Neuronal stem cell (in vitro differentiated cells): ENCODE measurements at places on chromosomes 6 and 20.

DNA sequence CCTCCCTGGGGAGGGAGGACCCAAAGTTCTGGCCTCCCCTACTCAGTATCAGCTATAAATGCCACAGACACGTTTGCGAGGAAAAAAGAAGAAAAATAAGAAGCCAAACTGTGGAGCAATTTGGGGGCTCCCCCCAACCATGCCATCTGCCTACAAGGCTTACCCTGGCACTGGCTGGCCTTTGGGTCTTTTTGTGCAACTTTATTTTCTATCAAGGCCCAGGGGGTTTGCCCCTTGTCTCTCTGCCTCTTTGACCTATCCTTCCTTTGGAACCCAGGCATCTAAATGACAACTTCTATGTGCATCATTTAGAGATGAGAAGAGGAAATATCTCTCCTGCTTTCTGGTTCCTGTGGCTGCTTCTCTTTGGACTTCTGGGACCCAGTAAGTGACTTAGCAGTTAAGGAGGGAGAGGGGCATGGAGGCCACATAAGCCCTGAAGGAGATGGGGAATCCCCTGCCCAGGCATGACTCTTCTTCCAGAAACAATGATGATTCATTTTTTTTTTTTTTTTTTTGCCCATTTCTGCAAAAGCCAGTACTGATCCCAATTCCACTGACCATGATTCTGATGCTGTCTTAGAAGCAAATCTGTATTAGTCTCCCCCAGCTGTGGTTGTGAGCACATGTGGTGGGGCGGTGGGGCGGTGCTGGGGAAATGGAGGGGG is at the start of gene MUC22:
MUC22 (plus strand) TSS at position 82 of the 668 bp plus-strand sequence; CDS start at position 315, 233 bp downstream.
- no peak for DNase-seq

DNA sequence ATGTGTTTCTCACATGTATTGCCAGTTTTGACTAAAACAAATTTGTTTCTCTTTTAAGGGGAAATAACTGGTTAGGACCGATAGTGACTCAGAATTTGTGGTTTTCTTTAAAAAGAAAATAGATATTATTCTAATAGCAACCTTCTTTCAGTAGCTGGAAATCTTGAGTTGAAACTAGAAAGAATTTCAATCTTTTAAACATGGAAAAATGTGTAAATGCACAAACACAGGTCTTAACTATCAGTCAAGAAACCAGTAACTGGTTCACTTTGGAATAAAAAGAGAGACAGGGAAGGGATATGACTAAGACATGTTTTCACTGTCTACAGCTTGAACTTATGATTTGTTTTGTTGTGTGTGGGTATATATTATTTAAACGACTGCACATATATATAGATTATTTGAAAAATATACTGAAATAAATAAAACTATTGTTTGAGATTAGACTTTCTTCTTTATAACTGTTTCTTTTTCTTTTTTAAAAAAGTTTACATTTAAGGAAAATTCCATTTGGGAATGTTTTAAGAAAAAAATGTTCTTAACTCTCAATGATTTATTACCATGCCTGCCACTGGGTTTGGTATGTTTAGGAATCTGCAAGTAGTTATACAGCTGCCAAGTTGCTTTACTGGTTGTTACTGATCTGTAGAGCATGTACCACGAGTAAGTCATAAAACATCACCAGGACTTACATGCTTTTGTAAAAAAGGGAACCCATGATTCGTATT is 753.3 kb upstream of the MARCKS start:
- DNase-seq: no peak

GRCh38 chr20:58703765-58704371 is 11.3 kb downstream of the NPEPL1 start:
- DNase-seq: no peak

- DNase-seq: no peak
Observed at GRCh38 chr20:3727401-3728021, 5.0 kb upstream of the HSPA12B start.

GRCh38 chr20:63158845-63159244 is 57.1 kb downstream of the YTHDF1 start:
- no peak for DNase-seq

DNA sequence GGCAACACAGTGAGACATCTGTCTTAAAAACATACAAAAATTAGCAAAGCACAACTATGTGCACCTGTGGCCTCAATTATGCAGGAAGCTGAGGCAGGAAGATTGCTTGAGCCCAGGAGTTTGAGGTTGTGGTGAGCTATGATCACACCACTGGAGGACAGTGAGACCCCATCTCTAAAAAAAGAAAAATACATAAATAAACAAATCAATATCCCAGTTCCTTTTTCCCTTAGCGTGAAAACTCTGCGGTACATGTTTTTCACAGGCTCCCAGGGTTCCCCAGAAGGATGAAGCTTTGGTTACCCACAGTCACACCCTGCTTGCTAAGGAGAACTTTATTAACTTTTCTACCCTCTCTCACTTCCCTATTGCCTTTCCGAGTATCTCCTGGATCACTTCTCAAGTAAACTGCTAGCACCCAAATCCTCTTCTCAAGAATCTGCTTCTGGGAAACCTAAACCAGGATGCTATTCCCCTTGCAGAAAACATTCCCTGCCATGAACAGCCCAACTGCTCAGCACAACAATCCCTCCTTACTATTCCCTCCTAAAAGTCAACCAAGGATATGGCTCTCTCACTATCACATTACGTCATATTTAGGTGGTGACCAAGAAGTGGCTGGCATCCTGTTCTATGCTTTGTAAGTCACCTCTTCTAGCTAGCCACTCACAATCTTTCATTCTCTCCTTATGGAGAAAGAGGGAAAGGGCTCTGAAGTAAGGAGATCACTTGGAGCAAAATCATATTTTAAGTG is 122.4 kb downstream of the IPCEF1 start:
- no peak for DNase-seq

GRCh38 chr6:124960757-124961463 is 1.3 kb upstream of the RNF217 start:
- no peak for DNase-seq

GRCh38 chr6:127182501-127182900 is 64.0 kb downstream of the RSPO3 start:
- no peak for DNase-seq

DNA sequence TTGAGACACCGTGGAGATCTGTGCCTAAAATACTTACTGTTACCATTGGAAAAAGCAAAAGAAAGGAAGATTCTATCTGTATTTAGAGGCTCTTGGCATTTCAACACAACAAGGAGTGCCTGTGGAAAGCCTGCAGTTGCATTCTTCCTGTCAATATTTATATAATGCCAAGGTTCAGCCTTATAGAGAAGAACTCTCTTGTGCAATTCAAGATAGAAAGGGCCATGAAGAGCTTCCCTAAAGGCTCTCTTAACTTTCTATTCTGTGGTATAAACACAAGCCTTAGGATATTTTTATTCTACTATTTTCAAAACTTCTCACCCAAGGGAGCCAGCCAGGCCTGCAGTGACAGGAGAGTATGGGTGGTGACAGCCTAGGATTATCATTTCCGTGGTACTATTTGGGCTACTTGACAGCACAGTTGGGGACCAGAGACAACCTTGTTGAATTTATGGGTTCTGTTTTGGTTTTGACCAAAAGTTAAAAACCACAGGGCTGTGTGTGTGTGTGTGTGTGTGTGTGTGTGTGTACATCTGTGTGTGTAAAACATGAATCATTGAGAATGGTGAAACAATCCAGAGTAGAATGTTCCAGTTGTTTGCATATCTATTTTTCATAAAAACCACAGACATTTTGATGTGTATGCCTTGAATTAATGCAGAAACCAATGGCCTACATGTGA is 700.9 kb upstream of the SLC35B3 start:
- DNase-seq: no peak

GRCh38 chr6:71889366-71889765 is 3.0 kb downstream of the RIMS1 start:
- DNase-seq: no peak

DNA sequence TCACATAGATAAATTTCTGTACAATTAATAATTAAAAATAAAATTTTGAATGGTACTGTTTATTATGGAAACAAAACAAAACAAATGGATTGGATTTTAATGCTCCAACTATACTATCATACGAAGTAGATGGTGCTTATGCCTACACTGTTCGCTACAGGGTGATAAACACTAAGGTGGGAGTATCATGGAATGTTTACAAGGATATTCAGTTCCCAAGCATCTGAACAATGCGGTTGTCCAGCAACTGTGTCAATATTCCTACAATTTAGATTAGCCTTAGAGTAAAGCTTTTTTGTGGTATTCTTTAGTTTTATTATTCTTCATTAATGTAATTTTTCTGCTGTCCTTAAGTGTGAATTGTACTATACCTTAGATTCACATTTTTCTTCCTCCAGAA is 105.1 kb downstream of the MMS22L start:
- no peak for DNase-seq

DNA sequence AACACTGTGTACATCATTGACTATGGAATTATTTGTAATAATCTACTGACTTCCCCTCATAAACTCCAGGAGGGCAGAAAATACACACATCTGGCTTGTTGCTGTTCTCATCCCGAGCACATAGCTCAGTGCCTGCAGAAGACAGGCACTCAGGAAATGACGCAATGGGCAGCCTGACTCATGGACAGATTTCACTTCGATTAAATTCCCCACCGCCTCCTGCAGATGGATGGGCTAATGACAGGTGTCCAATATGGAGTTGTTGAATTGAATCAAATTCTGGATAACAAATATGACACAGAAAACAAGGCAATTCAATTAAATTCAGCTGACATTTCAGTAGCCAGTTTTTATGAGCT is 9.1 kb downstream of the ANKRD60 start:
- DNase-seq: no peak

- no peak for DNase-seq
Observed at GRCh38 chr6:33613795-33614168, 7.3 kb upstream of the ITPR3 start.

DNA sequence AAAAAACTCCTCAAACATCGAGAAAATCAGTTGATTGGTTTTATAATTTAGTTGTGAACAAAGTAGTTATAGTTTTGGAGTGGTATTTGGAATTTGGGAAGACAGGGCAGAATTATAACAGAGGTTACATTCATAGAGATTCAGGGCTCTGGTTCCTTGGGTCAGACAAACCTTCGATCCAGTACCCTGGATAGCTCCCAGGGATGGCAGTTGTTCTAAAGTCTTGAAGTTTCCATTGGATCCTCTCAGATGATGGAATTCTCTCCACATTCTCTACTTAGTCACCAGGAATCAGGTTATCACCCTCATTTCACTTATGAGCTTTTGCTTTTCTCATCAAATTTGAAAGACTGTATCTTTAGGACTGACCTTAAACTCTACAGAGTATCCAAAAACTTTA is 285.1 kb downstream of the CENPW start:
- DNase-seq: peak; percentile 21

DNA sequence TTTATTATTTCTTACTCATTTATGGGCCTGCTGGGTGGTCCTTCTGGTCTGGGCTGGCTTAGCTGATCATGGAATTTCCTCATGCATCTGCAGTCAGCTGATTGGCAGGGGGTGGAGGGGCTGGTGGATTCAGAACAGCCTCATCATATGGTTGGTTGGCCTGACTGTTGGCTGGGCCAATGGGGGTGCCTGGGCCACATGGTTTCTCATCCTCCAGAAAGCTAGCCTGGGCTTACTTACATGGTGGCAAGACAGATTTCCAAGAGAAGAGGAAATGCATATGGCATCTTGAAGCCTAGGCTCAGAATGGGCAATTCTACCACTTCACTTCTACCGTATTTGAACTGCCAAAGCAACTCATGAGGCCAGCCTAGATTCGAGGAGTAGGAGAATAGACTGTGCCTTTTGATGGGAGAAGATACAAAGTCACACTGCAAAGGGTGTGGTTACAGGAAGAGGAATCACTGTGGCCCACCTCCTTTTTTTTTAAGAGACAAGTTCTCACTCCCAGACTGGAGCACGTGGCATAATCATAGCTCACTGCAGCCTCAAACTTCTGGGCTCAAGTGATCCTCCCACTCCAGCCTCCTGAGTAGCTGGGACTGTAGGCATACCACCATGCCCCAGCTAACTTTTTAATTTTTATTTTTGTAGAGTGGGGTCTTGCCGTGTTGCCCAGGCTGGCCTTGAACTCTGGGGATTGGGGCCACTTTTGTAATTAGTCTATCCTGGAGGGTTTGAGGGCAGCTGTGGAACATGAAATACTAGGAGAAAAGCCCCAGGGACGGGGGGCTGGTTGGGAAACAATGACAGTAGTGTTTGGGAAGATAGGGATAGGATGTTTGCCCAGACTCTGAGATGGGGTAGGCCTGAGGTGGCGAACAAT is 47.6 kb upstream of the RNF24 start:
- no peak for DNase-seq

DNA sequence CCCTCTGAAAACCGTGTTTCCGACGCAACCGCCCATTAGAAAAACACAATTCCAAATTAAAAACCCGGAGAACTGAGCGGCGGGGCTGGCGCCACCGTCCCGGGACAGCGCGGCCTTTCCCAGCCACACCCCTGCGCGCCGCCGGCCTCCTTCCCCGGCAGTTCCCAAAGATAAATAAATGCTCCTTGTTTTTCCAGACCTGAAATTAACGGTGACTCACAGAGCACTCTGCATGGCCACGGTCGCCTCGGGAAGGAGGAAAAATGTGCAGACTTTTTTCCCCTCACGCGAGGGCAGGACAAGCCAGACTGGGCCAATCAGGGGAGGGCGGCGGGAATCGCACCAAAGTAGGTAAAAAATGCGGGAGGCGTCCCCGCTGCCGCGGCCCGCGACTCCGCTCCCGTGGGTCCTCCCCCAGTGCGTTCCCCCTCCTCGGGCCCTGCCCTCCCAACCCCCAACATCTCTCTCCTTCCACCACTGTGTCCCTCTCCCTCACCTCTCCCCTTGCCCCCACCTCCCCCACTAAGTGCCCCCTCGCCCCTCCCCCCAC is 828 bp upstream of the DSTN start:
- DNase-seq: peak; percentile 40

- DNase-seq: no peak
Observed at GRCh38 chr6:29597184-29597583, 12.3 kb downstream of the OR2H2 start.

- no peak for DNase-seq
Observed at GRCh38 chr6:88499845-88500699, 333.9 kb upstream of the CNR1 start.

DNA sequence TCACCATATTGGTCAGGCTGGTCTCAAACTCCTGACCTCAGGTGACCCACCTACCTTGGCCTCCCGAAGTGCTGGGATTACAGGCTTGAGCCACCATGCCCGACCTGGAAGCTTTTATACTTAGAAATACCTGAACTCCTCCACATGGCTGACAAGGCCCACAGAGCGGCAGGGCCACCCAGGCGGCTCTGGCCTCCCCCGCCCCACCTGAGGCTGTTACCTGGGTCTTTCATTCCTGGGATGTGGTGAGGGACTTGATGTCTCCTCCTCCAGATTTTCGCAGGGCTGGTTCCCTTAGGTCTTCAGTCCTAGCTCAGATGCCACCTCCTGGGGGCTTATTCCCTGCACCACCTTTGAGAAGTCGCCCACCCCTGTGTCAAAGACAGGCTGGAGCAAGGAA is 152.1 kb downstream of the LY86 start:
- no peak for DNase-seq

GRCh38 chr20:19620446-19620845 is 137.6 kb upstream of the RIN2 start:
- DNase-seq: no peak

GRCh38 chr20:62900692-62901584 is 25.4 kb downstream of the DIDO1 start:
- DNase-seq: no peak

GRCh38 chr6:10720265-10720959 is 2.5 kb upstream of the TMEM14C start:
- no peak for DNase-seq
